ENCODE measurements at places on chromosomes 2 and 18. TPM values are rescaled to one million over a fixed set of nuclear protein-coding genes. Genes with fewer than 3 reads are reported as not detected.

DNA sequence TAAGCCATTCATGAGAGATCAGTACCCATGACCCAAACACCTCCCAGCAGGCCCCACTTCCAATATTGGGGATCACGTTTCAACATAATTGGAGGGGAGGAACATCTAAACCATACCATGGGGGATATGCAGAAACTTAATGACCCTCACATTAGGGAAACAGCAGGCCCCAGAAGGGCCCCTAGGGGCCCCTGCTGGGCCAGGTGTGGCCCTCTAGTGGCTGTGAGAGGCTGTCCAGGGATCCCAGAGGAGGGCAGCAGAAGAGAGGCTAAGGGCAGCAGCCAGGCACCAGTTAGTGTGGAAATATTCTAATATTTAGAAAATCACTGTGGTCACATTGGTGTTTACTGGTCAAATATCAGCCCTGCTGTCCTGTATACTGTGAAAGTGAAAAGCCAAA, 49.3 kb upstream of the ANKRD44 start:
- DNase-seq = no peak

Gene NTSR2
- total RNA-seq = not detected

DNA sequence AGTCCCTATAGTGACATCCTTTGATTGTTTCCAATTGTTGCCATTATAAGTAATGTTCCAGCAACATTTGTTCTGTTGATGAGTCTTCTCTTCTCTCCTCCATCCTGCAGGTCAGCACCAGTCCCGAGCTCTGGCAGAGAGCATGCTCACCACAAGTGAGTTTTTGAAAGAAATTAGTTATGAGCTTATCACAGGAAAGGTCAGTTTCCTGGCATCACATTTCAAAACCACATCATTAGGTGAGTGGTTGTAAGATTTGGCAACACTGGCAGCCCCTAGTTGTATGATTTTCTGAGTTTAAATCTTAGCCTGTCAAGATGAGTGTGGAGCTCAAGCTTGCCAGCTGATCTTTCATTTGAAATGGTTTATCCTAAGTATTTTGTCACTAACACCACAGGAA, 149.6 kb downstream of the ESCO1 start:
- DNase-seq = no peak

GRCh38 chr18:35547008-35547605, 34.4 kb upstream of the GALNT1 start:
- no peak for DNase-seq

DNA sequence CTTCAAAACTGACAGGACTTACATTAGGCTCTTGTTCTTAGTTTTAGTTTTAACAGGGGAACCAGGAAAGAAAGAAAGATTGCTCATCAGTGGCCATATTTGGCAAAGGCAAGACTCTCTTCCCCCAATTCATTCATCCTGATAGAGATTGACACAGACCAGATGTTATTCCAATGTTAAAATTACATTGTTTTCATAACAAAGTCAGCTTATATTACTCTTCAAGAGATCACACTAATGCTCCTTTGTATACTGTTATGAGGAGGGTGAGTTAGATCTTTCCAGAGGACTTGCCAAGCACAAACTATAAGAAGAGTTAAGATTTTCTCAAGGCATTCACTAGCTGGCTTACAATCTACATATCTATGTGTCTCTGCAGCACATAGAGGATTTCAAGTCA, 252.1 kb downstream of the SLC8A1 start:
- no peak for DNase-seq

- no peak for DNase-seq
These were observed 85.6 kb downstream of the IKZF2 start for GRCh38 chr2:213065583-213066442.

Gene TUBA3E
- total RNA-seq = not detected

Gene CD8B
- total RNA-seq = not detected

Gene RAPGEF4
- total RNA-seq = 10.8 TPM

- DNase-seq = no peak
These were observed 20.2 kb downstream of the EPHA4 start for GRCh38 chr2:221551864-221552263.

Gene GALR1
- not detected for total RNA-seq

GRCh38 chr18:14974576-14974975, 226.6 kb downstream of the ANKRD30B start:
- DNase-seq = no peak

DNA sequence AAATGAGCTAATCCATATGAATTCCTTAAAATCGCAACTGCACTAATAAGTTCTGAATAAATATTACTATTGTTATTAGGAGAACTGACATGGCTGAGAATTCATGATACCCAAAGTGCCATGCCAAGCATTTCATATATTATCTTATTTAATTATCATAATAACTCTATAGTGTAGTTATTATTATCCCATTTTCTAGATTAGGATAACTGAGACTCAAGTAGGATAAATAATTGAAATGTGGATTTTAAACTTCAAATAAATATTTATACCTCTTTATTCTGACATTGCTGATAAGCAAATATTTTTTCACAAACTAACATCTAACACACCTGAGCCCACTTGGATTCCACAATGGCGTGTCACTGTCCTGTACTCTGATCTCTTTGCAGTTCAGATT, 492.7 kb downstream of the IRS1 start:
- DNase-seq = no peak

GRCh38 chr2:150387586-150388288, 99.7 kb downstream of the RND3 start:
- no peak for DNase-seq

Gene CYP1B1
- total RNA-seq = 74.7 TPM

Gene TGFA
- total RNA-seq = 0.64 TPM

DNA sequence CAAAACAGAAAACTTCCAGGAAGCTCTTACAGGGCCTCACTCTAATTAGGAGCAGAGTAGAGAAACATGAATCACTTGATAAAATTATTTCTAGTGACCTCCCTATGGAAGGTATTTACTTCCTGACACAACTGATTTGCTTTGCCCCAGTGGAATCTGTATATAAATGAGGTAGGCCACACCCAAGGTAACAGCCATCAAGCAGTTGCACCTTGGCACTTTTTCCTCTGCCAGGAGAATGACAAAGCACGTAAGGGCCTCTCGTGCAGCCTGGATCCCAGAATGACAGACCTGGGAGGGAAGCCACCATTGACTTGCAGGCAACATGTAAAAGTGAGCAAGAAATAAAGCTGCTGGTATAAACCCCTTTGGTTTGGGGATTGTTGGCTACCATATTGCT, 620.0 kb upstream of the SLC39A10 start:
- no peak for DNase-seq

- DNase-seq = no peak
These were observed 166.5 kb downstream of the SEPTIN10 start for GRCh38 chr2:109447251-109447661.

DNA sequence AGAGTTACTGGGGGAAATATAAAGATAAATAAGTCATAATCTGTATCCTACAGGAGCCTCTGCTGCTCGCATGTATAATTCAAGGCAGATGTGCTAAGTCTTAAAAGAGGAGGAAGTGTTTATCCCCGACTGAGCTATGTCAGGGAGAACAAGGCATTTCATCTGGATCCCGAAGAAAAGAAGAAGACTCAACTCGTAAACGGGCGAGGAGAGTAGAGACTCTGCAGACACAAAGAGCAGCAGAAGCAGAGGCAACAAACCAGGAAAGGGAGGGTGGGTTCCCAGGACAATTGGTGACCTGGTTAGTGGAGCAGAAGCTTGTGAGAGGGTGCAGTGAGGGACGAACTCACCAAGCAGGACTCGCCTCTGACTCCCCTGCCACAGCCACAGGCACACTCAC, 368.6 kb downstream of the EIPR1 start:
- no peak for DNase-seq

GRCh38 chr18:40546875-40547274, 1408.2 kb upstream of the PIK3C3 start:
- no peak for DNase-seq

DNA sequence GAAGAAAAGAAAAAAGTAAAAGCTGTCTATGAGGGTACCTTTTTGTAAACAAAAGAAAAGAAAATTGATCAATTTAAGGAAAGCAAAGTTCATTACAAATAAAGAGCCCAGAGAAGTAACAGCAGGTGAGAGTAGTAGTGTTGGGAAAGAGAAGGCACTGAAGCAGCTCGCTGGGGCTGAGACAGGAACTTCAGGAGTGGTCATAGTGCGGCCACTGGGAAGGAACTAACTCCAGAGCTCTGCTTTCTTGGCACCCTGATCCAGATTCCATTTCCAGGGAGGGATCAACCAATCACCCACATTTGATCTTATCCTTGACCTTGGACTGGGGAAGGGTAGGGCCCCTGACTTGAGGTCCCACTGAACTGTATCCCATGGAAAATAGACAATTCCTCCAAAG, 617.6 kb downstream of the CPS1 start:
- no peak for DNase-seq

DNA sequence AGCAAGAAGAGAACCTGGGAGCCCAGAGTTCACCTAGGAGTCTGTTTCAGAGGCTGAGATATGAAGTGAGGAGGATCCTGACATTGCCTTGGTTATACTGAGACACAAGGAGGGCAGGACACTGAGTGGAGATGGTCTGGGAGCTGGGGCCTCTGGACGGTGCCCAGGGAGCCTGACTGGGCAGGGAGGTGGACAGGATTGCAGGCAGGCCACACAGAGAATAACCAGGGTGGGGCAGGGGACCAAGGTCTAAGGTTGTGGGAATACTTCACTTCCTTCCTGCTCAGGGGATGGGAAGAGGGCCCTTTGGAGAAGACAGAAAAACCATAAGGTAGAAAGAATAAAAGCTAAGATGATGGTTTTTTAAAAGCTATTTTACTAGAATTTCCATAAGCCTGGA, 18.7 kb downstream of the EDAR start:
- DNase-seq = no peak

DNA sequence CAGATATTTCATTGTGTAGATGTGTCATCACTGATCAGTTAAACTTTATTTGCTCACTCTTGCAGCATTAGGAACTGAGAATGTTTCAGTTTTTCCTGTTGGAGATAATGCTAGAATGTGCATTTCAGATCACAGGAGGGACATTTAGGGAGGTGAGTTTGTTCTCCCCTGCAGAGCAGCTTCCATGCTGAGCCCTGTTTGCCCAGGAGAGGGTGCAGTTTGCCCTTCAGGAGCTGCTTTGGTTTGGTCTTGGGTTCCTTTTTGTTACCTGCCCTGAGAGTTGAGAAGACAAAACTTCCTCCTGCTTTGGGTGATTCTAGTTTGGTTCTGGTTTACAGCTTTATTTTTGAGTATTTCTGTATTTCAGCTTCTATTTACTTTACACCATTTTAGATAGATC, 49.9 kb downstream of the DGKD start:
- peak; percentile 46 for DNase-seq

GRCh38 chr2:46445556-46445955, 33.8 kb upstream of the TMEM247 start:
- DNase-seq = no peak

Gene BOLL
- total RNA-seq = not detected

Gene ZSWIM2
- not detected for total RNA-seq

DNA sequence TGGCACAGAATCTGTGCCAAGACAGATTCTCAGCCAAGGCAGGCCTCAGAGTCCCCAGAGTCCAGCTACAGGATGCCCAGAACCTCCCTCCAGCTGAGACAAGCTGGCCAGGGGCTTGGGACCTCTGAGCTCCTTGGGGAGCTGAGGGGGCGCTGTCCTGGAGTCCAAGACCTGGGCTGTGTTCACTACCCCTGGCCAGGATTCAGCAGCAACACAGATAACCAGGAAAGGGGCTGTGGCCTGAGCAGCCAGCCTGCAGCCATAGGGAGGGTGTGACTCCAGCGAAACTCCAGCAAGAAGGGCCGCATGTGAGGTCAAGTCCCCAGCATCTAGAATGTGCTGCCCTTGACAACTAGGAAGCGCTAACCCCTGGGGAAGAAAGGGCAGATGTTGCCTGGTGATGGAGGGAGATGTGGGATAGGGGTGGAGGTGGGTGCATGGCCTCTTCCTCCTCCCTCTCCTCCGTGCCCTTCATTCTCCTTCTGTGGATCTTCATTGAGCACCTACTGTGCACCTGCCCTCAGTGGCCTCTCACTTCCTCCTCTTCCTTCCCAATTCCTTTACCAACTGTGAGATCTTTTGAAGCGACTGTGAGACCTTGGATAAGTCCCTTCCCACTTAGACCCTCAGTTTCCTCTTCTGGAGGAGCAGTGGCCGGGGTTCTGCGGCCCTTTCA, 7.7 kb upstream of the ARID5A start:
- no peak for DNase-seq

Gene IWS1
- 49.8 TPM for total RNA-seq

Gene IL18RAP
- 1.2 TPM for total RNA-seq

Gene HAAO
- not detected for total RNA-seq

Gene DOK6
- 6.7 TPM for total RNA-seq

Gene MOGAT1
- total RNA-seq = not detected

- no peak for DNase-seq
These were observed 26.2 kb downstream of the TAF4B start for GRCh38 chr18:26252411-26252810.

- DNase-seq = no peak
These were observed 440.9 kb downstream of the ZEB2 start for GRCh38 chr2:144078802-144079724.

- no peak for DNase-seq
These were observed 9.7 kb upstream of the PXDN start for GRCh38 chr2:1754046-1754445.

- no peak for DNase-seq
These were observed 1452.1 kb downstream of the SUCLG1 start for GRCh38 chr2:83006961-83007360.

DNA sequence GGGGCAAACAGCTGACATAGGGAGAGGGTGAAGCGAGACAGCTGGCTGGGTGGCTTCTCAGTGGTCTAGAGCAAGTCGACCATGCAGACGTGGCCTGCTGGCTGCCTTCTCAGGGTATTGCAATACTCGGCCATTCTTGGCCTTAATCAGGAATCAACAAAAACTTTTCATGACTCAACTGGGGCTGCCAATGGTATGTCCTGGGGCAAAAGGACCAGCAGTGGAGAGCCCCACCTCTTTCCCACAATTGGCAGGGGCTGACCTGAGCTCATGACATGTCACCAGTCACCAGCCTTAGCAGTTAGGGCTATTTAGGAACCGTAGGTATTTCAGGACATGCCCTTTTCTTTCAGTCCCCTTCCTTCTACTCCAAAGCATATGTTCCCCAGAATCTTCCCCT, 19.1 kb downstream of the PLA2R1 start:
- no peak for DNase-seq

- no peak for DNase-seq
These were observed 40.3 kb downstream of the SESTD1 start for GRCh38 chr2:179224361-179224760.

GRCh38 chr2:175976391-175977157, 25.5 kb downstream of the LNPK start:
- no peak for DNase-seq

DNA sequence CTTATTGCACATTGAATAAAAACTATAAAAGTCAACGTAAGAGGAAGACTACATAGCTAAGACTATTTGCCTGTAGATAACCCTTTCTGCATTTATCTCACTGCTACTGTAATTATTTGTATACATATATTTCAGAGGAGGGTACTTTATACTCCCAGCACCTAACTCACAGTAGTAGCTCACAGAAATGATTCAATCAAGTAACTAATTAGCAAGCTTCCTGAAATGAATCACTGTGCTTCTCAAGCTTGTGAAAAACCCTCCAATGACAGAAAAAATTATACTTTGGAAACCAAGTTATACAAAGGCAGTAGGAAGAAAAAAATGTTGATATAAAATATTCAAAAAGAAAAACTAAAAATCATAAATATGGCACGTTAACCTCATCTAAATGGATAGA, 124.9 kb downstream of the NBAS start:
- DNase-seq = no peak

All from NCI-H460 (cell line).